ENCODE measurements at places on chromosomes 6 and 20. TPM values are rescaled to one million over a fixed set of nuclear protein-coding genes. Genes with fewer than 3 reads are reported as not detected.

DNA sequence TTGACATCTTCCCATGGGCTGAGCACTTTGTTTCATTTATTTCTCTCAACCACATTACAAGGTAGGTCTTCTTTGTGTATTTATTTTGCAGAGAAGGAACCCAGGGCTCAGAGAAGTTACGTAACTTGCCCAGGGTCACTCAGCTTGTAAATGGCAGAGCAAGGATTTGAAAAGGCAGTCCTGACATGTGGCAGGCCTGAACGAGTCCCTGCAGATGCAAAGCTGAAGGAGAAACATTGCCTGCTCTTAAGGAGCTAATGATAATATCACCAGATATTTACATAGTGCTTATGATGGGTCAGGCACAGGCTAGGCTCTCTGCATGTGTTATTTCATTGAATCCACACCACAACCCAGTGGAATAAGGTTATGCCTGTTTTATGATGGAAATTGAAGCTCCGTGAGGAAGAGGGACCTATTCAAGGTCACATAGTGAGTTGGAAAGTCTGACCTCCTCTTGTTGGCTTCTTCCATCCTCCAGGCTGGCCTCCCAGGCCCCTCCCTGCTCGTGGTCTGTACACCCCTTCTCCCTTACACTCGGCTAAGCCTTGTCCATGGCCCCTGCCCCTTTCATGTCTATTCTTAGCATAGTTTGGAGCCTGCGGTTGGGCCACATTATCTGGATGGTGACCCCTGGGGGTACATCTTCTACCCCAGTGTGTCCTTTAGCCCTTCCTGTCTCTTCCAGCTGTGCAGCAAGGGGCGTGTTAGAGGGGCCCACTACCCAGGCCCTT is 12.5 kb downstream of the MYH7B start:
- no peaks in the 10 kb centered on the region for H3K27me3 ChIP-seq
- DNase-seq = no peak
- H3K4me3 ChIP-seq = no peak overlapping the region
- no peaks in the 10 kb centered on the region for H3K4me1 ChIP-seq

DNA sequence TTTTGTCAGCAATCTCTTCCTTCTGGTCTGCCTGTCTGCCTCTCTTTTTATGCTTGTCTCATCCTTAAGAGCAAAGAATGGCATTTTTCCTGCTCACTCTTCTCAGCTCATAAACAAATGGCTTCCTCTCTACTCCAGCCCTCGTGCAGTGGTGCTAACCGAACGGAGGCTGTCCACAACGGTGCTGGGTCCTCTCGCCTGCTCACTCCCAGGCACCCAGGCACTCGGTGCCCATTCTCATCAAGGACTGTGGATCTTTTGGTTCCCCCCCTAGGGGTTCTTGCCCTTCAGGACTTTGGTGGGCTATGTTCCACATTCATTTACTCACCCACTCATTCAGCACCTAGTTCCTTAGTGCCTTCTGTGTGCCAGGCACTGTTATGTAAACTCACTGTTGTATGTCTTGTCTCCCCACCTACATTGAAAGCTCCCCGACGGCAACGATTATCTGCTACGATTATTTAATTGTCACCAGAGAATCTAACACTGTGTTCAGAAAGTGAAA is 113.9 kb downstream of the FYN start:
- peaks cover 46% of the 10 kb centered on the region for H3K4me1 ChIP-seq
- peak overlapping the region; percentile 86 for H3K27ac ChIP-seq
- H3K4me3 ChIP-seq = peak overlapping the region; percentile 13

DNA sequence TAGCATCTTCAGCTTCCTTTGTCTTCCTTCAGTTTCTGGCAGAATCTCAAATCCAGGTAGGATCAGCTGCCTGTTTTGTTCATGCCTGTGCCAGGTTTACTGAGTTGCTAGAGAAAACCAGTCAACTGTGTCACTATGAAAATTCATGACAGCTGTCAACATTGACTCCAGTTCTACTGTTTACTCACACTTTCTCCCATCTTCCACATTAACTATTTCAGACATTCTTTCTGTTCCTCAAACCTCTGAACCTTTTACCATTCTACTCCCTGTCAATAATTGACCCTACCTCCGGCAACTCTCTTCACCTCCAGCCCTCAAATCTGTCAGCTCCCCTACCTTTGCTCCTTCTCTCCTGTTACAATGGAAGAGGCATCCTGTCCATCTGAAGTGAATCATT is 8.5 kb downstream of the ENPP4 start:
- no peak overlapping the region for H3K27ac ChIP-seq
- no peak for DNase-seq
- no peaks in the 10 kb centered on the region for H3K36me3 ChIP-seq
- no peaks in the 10 kb centered on the region for H3K4me1 ChIP-seq
- H3K4me3 ChIP-seq = no peak overlapping the region

GRCh38 chr6:41892921-41893564 is 2.1 kb downstream of the USP49 start:
- H3K4me1 ChIP-seq = peaks cover 12% of the 10 kb centered on the region
- H3K27ac ChIP-seq = no peak overlapping the region
- H3K36me3 ChIP-seq = no peaks in the 10 kb centered on the region
- no peak for DNase-seq
- H3K27me3 ChIP-seq = no peaks in the 10 kb centered on the region
- no peak overlapping the region for H3K4me3 ChIP-seq

- no peak for DNase-seq
- H3K4me1 ChIP-seq = no peaks in the 10 kb centered on the region
- no peak overlapping the region for H3K4me3 ChIP-seq
- H3K27ac ChIP-seq = no peak overlapping the region
- H3K27me3 ChIP-seq = no peaks in the 10 kb centered on the region
Observed at GRCh38 chr6:89749918-89750317, 69.7 kb downstream of the MDN1 start.

DNA sequence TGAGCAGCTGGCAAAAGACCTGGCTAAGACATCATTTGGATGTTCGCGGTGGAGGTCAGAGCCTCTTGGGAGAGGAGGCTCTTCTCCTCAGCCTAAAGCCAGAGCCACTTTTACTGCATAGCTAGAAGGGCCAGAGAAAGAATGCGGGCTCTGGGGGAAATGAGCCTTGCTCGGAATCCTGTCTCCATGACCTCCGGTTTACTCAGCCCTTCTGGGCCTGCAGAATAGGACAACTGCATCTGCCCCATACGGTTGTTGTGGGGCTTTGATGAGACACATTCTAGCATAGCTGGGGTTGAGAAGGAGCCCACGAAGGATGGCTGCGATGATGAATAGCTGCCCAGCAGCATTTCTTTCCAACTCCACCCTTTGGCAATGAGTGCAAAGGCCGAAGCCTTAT is 115.0 kb upstream of the SLC22A23 start:
- no peak for DNase-seq
- H3K4me1 ChIP-seq = peaks cover 11% of the 10 kb centered on the region
- no peak overlapping the region for H3K27ac ChIP-seq
- H3K36me3 ChIP-seq = no peaks in the 10 kb centered on the region

- H3K27me3 ChIP-seq = no peaks in the 10 kb centered on the region
- H3K4me1 ChIP-seq = no peaks in the 10 kb centered on the region
- H3K27ac ChIP-seq = no peak overlapping the region
- no peaks in the 10 kb centered on the region for H3K36me3 ChIP-seq
- H3K4me3 ChIP-seq = no peak overlapping the region
- DNase-seq = no peak
Observed at GRCh38 chr6:67748521-67748920, 886.6 kb upstream of the ADGRB3 start.

DNA sequence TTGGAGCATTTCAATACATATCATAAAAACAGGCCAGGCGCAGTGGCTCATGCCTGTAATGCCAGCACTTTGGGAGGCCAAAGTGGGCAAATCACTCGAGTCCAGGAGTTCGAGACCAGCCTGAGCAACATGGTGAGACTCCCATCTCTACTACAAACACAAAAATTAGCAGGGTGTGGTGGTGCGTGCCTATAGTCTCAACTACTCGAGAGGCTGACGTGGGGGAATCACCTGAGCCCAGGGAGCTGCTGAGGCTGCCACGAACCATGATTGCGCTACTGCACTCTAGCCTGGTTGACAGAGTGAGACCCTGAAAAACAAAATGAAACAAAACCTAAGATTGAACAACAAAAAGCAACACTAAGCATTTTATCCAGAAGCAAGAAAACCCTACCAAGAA is 47.2 kb downstream of the BACH2 start:
- no peaks in the 10 kb centered on the region for H3K27me3 ChIP-seq
- peaks cover 2% of the 10 kb centered on the region for H3K4me1 ChIP-seq
- peak overlapping the region; percentile 59 for H3K27ac ChIP-seq
- no peaks in the 10 kb centered on the region for H3K36me3 ChIP-seq
- no peak for DNase-seq

GRCh38 chr6:14711056-14711703 is 534.7 kb upstream of the JARID2 start:
- no peaks in the 10 kb centered on the region for H3K36me3 ChIP-seq
- no peak overlapping the region for H3K4me3 ChIP-seq
- H3K27me3 ChIP-seq = no peaks in the 10 kb centered on the region
- no peak overlapping the region for H3K27ac ChIP-seq
- DNase-seq = peak; percentile 25
- H3K4me1 ChIP-seq = no peaks in the 10 kb centered on the region

GRCh38 chr6:6686176-6686575 is 97.7 kb downstream of the LY86 start:
- H3K27ac ChIP-seq = no peak overlapping the region
- no peaks in the 10 kb centered on the region for H3K4me1 ChIP-seq
- H3K36me3 ChIP-seq = no peaks in the 10 kb centered on the region
- H3K27me3 ChIP-seq = no peaks in the 10 kb centered on the region
- DNase-seq = no peak

DNA sequence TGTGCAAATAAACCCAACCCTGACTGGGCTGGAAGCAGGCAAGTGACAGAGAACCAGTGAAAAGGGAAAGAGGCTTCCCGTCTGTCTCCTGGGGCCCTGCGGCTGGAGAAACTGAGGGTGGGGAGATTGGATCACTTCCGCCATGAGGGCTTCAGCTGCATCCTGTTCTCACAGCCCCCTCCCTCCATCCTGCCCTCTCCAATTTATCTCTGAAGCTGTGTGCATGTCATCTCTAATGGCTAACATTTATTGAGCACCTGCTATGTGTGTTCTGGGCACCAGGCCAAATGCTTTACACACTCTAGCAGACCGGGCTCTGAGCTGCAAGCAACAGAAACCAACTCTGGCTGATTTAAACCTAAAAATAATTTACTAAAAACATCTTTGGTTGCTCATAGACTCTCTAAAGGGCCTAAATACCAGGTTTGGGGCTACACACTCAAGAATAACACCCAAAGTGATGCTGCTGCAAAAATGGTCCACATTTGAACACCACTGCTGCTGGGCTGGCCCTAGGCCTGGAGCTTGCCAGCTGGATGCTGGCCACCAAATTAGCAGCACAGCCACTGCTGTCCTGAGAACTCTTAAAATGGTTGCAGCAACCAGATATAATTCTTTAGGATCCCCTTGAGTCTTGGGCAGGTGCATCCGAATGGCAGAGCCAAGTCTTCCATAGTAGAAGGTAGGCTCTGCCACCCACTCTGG is 123.6 kb upstream of the LRFN2 start:
- H3K4me3 ChIP-seq = no peak overlapping the region
- peak overlapping the region; percentile 85 for H3K27ac ChIP-seq
- H3K36me3 ChIP-seq = no peaks in the 10 kb centered on the region
- H3K27me3 ChIP-seq = peaks cover 8% of the 10 kb centered on the region
- no peaks in the 10 kb centered on the region for H3K4me1 ChIP-seq

- no peak for DNase-seq
- peaks cover 3% of the 10 kb centered on the region for H3K36me3 ChIP-seq
- H3K27ac ChIP-seq = peak overlapping the region; percentile 71
Observed at GRCh38 chr6:41546475-41546865, 289 bp downstream of the FOXP4 start.

DNA sequence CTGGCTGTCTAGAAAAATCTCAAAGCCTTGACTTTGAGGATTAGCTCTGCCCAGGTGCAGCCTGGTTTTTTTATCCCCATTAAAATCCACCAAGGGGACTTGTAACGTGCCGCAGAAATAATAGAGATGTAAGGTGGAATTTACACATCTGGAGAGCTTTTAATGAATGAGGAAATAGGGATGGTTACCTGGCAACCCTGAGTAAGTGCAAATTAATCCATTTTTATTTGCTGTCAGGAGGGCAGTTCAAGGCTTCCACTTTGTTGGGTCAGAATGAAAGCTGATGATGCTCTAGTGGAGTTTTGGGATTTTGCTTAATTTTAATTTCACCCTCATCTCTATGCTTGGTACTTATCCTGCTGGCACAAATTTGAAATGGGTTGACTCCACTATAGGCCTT is 163.4 kb upstream of the CEP162 start:
- H3K27ac ChIP-seq = no peak overlapping the region
- no peaks in the 10 kb centered on the region for H3K27me3 ChIP-seq
- no peak for DNase-seq
- H3K4me3 ChIP-seq = no peak overlapping the region
- peaks cover 12% of the 10 kb centered on the region for H3K4me1 ChIP-seq

DNA sequence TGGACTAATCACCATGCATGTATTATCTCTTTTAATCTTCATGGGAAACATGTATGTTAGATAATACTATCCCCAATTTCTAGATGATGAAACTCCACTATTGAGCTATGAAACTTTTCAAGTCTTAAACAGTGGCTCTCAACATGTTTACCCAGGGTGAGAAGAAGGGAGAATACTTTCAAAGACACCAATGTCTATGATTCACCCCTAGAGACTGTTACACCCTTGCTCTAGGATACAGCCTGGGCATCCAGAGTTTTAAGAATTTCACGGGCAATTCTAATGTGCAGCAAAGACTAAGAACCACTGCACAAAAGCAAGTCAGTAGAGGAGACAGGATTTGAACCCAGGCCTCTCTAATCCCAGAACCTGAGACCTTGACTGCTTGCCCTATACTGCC is 47.8 kb downstream of the GFOD1 start:
- no peaks in the 10 kb centered on the region for H3K4me1 ChIP-seq
- no peaks in the 10 kb centered on the region for H3K27me3 ChIP-seq
- H3K36me3 ChIP-seq = no peaks in the 10 kb centered on the region
- H3K27ac ChIP-seq = no peak overlapping the region
- no peak for DNase-seq

DNA sequence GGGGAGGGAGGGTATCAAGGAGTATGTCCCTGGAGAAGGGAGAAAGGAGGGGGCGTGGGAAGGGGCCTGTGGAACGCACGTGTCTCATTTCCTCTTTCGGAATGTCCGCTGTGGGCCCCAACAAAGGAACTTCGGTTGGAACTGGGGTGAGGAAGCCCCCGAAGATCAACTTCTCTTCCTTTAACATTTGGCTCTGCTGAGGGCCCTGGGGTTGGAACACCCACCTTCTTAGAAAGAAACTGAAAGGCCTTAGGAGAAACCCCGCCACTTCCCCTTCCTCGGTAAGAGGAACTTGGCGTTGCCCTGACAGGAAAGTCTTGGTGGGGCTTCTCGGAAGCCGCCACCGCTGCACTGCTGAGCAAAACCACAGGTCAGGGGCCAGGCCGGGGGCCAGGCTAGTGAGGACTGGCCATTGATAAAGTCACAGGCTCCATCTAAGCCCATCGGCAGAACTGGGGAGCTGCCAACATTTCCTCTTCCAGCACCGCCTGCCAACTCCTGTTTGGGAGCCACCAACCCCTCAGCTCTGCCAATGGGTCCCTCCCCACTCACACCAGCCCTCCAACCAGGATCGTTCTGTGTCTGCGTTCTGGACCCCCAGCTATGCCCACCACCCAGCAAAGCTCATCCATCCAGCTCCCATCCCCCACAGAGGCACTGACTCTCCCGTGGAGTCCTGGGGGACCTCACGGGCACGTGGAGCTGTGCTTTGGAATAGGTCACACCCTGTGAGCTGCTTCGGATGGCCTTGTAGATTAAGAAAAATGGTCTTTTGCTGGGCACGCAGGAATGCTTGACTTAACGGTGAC is 44.8 kb downstream of the FGD2 start:
- H3K27me3 ChIP-seq = no peaks in the 10 kb centered on the region
- no peak for DNase-seq
- H3K36me3 ChIP-seq = no peaks in the 10 kb centered on the region
- H3K4me1 ChIP-seq = no peaks in the 10 kb centered on the region
- H3K27ac ChIP-seq = no peak overlapping the region

The SNRNP48 gene
- polyA plus RNA-seq = 4.3 TPM

The TP53TG5 gene
- not detected for polyA plus RNA-seq

The PCK1 gene
- polyA plus RNA-seq = not detected

The MAP1LC3A gene
- polyA plus RNA-seq = 17.2 TPM

The PPIL6 gene
- 1.1 TPM for polyA plus RNA-seq

The LY6G6C gene
- polyA plus RNA-seq = 0.08 TPM

Measured in SK-N-SH (cell line).